ENCODE measurements at places on chromosomes 6 and 20. TPM values are rescaled to one million over a fixed set of nuclear protein-coding genes. Genes with fewer than 3 reads are reported as not detected.

ARG1 gene
- not detected for total RNA-seq

HLA-DOB gene
- 0.10 TPM for total RNA-seq

SGK2 gene
- total RNA-seq, result 0.73 TPM

SEMG1 gene
- not detected for total RNA-seq

ANKRD6 gene
- total RNA-seq, result 14.9 TPM

GCLC gene
- 45.7 TPM for total RNA-seq

SULF2 gene
- total RNA-seq, result 8.1 TPM

HLA-DPA1 gene
- 0.17 TPM for total RNA-seq

FGD2 gene
- total RNA-seq, result not detected

BCAS1 gene
- total RNA-seq, result not detected

KIAA1755 gene
- 4.7 TPM for total RNA-seq

SLC17A2 gene
- total RNA-seq, result not detected

PREX1 gene
- total RNA-seq, result 32.2 TPM

MYT1 gene
- not detected for total RNA-seq

PTCRA gene
- not detected for total RNA-seq

KHDC1L gene
- total RNA-seq, result not detected

B4GALT5 gene
- 34.2 TPM for total RNA-seq

MEP1A gene
- total RNA-seq, result not detected

CLVS2 gene
- not detected for total RNA-seq

ZNF165 gene
- 0.13 TPM for total RNA-seq

GRIK2 gene
- total RNA-seq, result 0.89 TPM

TP53INP2 gene
- total RNA-seq, result 7.6 TPM

C20orf96 gene
- total RNA-seq, result 5.0 TPM

CNR1 gene
- total RNA-seq, result 0.07 TPM

SLC4A11 gene
- 1.2 TPM for total RNA-seq

HLA-DQB1 gene
- total RNA-seq, result not detected

LY6G6C gene
- total RNA-seq, result not detected

KHDC1 gene
- 3.5 TPM for total RNA-seq

COL21A1 gene
- total RNA-seq, result 23.1 TPM

APCDD1L gene
- total RNA-seq, result 173 TPM

TUBB2B gene
- total RNA-seq, result 3.9 TPM

ECT2L gene
- total RNA-seq, result not detected

CALHM5 gene
- 12.1 TPM for total RNA-seq

PRL gene
- total RNA-seq, result not detected

PSORS1C2 gene
- total RNA-seq, result not detected

CLDN20 gene
- not detected for total RNA-seq

SLC16A10 gene
- not detected for total RNA-seq
